ENCODE measurements at places on chromosomes 16 and 17.
A peak's percentile ranks its signal among the peaks of the same experiment; 100 is the strongest.

DNA sequence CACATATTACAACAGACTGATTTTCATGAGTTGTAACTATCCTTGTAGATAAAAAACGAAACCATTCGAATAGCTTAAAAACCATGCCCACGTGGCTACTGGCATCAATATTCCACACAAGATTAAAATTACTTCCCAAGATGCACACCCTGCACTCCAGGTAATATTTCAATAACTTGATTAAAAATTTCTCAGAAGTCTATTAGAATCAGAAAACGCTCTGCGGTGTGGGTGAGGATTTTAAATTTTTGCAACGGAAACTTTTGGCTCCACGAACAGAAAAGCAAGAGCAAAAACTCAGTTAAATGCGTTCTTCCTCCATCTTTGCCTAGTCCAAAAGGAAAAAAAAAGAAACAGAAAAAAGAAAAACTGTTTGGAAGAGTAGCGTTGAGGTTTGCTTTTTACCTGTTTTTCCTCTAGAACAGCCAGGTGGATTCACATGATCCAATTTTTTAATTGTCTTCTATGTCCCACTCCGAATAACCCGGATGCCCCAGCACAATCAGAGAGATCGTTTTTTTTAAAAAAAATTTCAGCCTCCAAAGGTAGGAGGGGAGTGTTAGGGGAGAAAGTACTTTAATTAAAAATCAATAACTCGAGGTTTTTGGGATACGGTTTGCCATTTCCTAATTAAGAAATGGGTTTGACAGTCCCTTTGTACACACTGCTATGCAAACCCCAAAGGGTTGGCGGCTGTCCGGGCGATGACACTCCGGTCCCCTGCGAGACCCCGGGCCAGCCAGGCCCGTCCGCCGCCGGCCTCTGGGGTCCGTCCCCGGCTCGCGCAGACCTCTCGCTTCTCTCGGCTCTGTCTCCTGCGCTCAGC, 708 bp upstream of the NFAT5 start:
- DNase-seq: no peak

DNA sequence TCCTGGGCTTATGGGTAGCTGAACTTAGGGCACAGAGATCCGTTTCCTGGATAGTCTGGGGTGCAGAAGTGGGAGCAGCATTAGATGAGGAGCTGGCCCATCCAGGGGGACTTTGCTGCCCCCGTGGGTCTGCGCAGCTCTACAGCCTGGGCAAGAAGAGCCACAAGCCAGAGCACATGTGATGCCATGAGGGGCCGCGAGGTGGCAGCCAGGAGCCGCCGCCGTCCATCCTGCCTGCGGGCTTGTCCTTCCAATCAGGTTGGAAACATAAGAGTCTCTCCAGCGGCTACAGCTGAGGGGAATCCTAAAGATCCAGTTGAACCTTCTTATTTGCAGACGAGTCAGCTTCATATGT, 21.9 kb downstream of the C1QTNF1 start:
- DNase-seq: peak; percentile 51

DNA sequence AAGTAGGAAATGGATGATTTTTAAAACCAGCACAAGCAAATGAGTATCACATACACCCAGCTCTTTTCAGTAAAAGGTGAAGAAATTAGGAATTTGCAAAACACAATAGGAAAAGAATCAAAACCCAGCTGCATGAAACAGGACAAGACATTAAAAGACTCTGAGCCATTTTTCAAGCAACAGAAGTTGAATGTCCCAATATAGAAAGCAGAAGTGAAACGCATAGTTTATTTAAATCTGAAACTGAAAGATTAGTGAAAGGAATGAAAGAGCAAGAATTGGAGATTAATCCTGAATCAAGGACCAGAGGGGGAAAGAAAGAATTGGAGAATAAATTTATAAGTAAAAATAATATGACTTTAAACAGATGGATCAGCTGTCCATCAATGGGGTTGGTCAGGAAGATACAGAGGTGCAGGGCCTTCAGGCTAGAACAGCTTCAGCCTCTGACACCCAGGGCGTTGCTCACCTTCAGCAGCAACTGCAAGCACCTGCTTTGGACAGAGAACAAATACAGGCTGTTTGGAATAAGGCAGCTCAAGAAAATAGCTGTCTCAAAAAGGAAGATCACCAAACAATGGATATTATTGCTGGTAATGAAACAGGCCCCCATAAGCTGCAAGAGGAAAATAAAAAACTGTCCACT, 3.9 kb upstream of the ARHGAP17 start:
- DNase-seq: no peak

- DNase-seq: no peak
Observed at GRCh38 chr16:46828292-46828691, 2.7 kb downstream of the C16orf87 start.

GRCh38 chr16:89610108-89610453, 3.4 kb upstream of the DPEP1 start:
- no peak for DNase-seq

DNA sequence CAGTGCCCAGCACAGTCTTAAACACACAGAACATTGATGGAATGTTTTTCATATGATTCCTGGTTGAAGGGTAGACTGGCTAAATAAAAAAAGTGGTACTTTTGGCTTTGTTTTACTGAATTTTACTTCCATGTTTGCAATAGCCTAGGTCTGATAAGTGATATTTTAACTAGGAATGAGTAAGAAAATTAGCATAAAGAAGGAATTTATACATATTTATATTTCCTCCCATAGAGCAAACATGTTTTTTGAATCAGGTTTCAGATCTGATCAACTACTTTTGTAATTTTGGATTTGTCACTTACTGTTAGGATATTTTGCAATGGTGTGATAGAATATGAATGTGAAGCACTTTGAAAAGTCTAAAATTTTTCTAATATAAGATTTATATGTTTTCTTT, 7.2 kb downstream of the NF1 start:
- no peak for DNase-seq

- DNase-seq: no peak
Observed at GRCh38 chr17:17915183-17915582, 57.0 kb downstream of the TOM1L2 start.

Measured in activated CD4-positive, alpha-beta T cell treated with anti-CD3 and anti-CD28 coated beads, Interleukin-2, amount 50 U/mL, for 24 hours (primary cell).